ENCODE measurements at places on chromosomes 2 and 18.

GRCh38 chr2:223545830-223546229, 56.3 kb downstream of the SCG2 start:
- no peak for DNase-seq

- DNase-seq, result no peak
Observed at GRCh38 chr2:110877031-110877827, 144.9 kb downstream of the ACOXL start.

DNA sequence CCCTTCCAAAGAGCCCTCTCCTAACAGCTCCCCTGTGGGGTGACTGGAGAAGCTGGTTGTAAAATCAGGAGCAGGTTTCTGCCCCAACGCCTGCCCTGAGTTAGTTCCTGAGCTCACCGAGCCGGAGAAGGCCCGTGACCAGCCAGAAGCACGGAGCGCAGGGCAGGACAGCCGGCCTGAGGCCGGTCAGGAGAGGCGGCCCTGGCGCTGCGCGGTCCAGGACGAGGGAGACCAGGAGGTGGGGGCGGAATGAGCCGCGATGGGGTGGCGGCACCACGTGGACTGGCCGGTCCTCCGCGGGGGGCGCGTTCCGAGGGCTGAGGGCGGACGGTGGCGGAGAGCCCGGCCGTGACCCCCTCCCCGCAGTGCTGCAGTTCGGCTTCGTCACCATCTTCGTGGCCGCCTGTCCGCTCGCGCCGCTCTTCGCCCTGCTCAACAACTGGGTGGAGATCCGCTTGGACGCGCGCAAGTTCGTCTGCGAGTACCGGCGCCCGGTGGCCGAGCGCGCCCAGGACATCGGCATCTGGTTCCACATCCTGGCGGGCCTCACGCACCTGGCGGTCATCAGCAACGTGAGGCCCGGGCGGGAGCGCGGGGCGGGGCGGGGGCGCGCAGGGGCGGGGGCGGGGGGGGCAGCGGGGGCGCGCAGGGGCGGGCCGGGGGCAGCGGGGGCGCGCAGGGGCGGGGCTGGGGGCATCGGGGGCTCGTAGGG, 29.0 kb downstream of the ANO7 start:
- DNase-seq, result peak; percentile 62

- no peak for DNase-seq
Observed at GRCh38 chr2:69356471-69356870, 30.6 kb downstream of the GFPT1 start.

GRCh38 chr2:86372133-86372532, 34.7 kb upstream of the REEP1 start:
- no peak for DNase-seq

DNA sequence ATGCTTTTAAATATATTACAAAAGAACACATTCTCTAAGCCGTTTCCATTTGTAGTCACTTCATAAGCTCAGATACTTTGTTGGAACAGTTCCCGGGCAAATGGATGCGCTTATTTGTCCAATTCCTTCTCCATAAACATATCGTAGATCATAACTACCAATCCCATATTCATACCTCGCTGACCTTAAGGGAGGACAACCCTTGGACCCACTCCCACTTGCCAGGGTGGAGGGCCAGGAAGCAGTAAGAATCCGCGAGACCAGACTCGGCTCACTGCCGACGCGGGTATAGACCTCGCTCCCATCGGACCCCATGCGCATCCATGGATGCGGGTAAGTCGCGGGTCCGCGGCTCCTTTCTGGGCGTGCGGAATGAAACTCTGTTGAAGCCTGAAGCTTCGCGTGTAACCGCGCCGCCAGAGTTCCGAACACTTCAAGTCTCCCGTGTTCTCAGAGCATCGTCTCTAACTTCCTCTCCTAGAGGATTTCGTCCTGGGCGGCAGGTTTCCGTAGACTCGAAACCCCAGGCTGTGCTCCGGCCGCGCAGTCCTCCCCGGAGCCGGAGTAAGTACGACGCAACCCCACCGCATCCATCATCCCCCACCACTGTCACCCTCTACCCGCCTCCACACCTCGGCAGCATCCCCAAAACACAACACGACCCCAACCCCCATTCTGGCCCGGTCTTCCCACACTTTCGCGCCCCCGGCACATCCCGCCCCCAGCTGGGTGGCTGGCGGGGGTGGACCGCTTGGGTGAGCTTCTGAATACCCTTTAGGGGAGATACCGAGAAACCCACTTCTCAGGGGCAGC, 1.1 kb downstream of the DSC3 start:
- no peak for DNase-seq

Measured in MG63 (cell line).